ENCODE measurements at places on chromosomes 13 and 19.

DNA sequence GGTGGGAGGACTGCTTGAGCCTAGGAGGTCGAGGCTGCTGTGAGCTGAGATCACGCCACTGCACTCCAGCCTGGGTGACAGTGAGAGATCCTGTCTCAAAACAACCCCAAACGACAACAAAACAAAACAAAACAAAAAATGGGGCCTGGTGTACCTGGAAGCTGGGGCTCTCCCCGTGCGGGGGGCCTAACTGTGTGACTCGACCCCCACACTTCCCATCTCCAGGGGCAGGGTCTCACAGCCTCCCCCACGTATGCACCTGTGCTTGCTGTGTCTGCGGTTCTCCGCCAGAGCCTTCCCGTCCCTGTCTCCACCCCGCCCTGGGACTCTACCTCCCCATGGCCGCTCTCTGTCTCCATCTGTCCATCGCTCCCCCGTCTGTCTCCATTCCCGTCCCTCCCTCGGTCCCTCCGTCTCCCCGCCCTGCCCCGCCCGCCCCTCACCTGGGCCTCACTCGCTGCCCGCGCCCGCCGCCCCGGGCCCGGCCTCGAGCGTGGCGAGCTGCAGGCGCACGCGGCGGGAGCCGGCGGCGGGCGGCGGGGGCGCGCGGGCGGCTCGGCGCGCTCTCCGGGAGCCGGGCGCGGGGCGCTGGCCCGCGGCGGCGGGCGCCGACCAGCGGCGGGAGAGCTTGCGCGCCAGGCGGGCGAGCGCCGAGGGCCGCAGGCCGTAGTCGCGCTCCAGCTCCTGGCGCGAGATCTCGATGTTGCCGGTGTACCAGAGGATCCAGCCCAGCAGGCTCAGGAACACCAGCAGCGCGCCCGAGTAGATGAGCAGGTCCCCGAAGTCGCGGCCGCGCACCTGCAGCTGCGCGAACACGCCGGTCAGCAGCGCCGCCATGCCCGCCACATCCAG is 587 bp downstream of the TMEM238 start:
- no peak for DNase-seq

GRCh38 chr19:32219881-32220472 is 125.4 kb upstream of the ZNF507 start:
- DNase-seq: no peak

GRCh38 chr19:15905026-15905425 is 7.2 kb upstream of the CYP4F2 start:
- DNase-seq: no peak

DNA sequence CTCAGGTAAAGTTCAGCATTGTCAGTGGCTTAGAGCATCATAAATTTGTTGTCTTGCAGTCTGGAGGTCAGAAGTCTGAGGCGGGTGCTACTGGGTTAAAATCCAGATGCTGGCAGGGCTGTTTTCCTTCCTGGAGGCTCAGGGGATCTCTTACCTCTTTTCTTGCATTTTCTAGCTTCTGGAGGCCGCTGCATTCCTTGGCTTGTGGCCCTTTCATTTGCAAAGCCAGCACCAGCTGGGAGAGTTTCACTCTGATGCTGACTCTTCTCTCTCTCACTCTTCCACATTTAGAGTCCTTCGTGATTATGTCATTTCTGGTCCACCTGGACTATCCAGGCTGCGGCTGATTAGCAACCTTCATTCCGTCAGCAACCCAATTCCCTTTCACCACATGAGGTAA is 38.1 kb upstream of the SLC10A2 start:
- DNase-seq: no peak

DNA sequence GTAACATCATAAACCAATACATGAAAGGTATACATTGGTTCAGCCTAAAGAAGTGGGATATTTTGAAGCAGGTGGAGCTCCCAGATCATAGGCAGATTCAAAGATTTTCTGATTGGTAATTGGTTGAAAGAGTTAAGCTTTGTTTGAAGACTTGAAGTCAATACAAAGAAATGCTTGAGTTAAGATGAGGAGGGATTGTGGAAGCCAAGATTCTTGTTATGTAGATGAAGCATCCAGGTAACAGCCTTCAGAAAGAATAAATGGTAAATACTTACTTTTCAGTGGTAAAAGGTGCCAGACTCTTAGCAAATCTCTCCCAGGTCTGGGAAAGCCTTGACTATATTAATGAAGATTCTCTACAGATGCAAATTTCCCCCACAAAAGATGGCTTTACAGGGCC is 49.3 kb upstream of the FAM216B start:
- no peak for DNase-seq

- DNase-seq: no peak
Measured at GRCh38 chr13:92412481-92412880, 814.1 kb upstream of the GPC6 start.

- no peak for DNase-seq
Measured at GRCh38 chr19:13115936-13116281, 631 bp downstream of the TRMT1 start.

GRCh38 chr19:54063350-54064116 is at the start of gene VSTM1:
Gene VSTM1 (minus strand): TSS chr19:54063897. CDS start chr19:54063777, 120 bp downstream.
- no peak for DNase-seq

DNA sequence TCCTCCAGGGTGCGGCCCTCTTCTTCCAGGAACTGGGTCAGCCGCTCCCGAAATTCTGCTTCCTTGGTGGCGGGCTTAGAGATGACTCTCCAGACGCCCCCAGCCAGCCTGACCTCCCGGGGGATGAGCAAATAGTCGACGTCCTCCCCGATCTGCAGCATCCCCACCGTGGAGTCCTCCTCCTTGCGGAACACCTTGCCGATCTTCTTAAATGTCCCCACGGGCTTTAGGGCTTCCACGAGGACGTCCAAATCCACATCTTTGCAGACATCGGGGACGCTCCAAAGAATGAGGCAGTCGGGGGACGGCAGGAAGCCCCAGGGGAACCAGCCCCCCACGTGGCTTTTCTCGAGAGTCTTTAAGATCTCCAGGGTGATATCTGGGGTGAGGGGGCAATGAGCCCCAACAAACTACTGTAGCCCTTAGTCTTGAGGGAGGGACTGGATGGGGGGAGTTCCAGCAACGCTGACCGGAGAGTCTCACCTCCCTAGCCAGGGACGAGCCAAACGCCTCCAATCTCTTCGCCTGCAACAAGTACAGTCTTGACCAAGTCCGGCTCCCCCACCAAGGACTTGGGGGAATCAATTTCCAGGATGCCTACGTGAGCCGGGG is 608 bp downstream of the CCDC8 start:
- DNase-seq: no peak

GRCh38 chr13:85287528-85287927 is 511.7 kb downstream of the SLITRK6 start:
- DNase-seq: no peak

- DNase-seq: no peak
Measured at GRCh38 chr13:83136660-83137059, 745.6 kb downstream of the SLITRK1 start.

- DNase-seq: no peak
Measured at GRCh38 chr19:33246709-33247440, 21.2 kb upstream of the SLC7A10 start.

DNA sequence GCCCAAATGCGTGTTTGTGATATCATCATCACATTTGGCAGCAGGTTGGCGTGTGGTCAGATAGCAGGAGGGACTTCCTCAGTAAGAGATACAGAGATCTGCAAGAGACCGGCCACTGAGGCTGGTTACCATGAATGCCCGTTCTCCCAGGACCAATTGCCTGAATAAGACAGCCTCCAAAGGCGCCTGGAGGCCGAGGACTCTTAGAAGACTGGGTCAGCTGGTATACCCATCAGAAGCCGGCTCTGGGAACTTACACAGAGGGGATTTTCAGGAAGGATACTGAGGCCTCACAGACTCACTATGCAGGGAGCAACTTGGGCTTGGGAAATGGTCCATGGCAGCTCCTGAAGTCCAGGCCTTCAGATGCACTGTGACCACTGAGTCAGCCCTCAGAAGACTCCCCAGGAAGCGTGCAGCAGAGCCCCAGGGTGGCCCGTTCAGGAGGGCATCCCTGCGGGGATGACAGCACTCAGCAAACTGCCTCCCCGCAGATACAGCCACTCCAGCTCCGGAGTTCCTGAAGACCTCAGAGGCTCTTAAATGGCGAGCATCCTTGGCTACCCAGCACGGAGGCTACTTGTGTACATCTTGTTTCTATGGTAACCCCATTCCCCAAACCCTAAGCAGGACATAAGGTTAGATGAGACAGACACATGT is 26.4 kb upstream of the VSTM2B start:
- DNase-seq: no peak

DNA sequence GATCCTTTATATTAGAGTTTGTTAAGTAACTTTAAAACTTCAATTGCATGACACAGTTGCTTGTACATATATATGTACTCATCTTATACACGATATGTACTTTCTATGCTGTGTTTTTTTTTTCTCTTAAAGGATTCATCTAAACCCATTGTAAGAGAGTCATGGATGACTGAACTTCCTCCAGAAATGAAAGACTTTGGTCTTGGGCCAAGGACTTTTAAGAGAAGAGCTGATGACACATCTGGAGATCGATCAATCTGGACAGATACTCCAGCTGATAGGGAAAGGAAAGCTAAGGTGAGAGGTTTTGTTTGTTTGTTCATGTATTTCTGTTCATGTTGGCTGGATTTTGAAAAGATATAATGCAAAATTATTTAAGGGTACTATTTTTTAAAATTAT is 26.0 kb downstream of the GPALPP1 start:
- no peak for DNase-seq

DNA sequence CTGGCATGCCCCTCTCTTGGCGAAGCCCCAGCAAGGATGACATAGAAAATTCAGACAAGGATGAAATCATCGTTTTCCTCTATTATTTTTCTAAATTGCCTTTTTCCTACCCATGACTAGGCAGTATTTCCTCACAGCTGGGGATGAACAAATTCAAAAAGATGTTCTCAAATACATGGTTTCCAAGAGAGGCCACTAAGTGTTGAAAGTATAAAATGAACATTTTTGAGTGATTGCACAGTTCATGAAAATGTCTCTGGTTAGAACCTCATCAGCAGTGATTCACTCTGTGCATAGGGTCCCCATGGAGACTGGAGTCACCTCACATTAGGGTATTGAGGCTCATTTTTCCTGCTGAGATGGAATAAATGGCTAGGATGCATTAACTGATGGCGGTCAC is 373.7 kb downstream of the DNAJC15 start:
- DNase-seq: no peak

DNA sequence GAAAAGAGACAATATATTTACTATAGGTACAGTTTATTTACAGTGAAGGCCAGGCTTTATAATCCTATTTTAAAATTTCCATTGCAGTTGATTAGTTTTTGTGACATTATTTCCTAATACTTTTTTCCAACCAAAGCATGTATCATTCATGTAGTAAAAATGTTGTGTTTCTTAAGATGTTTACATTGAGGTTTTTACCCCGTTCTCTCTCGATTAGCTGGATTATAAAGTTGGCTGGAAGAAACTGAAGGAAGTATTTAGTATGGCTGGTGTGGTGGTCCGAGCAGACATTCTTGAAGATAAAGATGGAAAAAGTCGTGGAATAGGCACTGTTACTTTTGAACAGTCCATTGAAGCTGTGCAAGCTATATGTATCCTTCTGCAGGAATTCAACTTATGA is 21.2 kb downstream of the HNRNPM start:
- no peak for DNase-seq

- DNase-seq: no peak
Measured at GRCh38 chr19:18172331-18173053, 1.1 kb upstream of the IFI30 start.

DNA sequence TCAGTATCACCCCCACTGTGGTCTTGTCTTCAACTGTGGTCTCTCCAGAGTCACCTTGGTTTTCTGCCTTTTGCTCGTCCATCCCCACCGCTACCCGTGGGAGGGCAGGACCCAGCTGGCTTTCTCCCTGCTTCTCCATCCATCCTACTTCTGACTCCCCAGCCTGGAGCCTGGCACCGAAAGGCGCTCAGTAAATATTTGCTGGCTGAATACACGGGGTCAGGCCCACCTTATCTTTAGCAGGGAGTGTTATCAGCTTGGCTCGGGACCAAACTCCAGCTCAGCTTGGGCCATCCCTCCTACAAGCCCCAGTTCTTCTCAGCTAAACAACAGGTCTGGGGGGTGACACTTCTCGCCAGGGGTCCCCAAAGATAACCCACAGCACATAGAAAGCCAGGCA is 62.0 kb upstream of the KLF2 start:
- no peak for DNase-seq

DNA sequence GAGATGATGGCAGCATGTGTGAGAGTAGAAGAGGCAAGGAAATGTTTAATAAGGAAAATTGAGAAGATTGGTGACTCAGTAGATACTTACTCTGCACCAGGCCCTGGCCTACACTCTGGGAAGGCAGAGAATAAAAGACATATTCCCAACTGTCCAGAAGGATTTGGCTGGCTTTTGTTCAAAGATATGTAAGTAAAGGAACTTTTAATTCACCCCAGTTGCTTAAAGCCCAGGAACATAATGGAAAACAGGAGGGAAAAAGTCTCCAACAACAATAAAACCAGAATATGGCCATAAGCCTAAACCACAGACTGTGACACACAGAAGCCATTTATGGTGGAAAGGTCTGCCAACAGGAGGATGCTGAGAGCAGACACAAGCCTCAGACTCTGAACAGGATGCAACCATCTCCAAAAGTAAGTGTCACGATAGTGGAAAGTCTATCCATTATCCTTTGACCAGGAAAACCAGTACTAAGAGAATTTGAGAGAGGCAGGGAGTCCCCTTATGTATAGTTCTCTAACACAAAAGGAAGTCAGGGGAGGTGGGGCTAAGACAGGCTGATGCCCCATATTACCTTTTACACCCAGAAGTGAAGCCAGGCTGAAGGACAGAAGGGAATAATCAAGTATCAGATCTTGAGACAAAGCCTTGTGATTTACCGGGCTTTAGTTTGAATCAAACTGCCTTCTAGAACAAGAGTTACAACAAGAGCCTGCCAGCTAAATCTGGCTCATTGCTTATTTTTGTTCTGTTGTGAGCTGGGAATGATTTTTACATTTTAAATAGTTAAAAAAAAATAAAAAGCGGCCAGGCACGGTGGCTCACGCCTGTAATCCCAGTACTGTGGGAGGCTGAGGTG is 169.5 kb upstream of the STARD13 start:
- DNase-seq: no peak

DNA sequence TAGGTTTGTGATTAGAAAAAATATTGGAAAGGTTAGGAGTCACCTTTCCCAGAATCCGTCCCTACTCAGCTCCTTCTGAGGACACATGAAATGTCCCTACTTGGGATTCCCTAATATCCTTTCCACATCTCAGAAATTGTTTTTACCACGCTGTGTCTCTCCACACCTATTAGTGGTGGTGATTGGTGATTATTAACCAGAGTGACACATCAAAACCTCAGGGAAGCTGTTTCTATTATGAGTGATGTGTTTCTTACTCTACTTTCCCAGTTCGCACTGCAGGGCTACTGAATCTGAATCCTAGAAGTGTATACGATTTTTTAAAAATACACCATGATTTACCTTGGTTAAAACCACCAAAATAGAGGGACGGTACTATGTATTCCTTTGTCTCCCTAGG is 460.8 kb downstream of the TBC1D4 start:
- no peak for DNase-seq

DNA sequence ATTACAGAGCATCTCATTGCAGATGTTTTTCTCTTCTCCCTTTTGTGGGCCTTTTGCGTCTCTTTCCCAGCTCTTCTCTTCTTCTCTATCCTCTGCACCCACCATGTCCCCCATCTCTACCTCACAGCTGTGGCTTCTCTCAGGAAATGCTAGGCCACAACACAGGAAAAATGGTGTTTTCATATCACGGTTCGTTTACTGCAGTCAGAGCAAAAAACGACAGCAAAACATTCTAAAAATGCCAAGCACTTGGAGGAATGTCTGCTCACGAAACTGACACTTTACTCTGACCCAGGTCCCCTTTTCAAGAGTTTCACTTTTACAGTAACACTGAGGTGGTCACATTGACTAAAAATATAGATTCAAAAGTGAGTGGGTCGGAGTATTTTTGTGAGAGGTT is 152.2 kb downstream of the DCT start:
- no peak for DNase-seq
